Daoy (cell line): ENCODE measurements at places on chromosomes 12 and 14. TPM values are rescaled to one million over a fixed set of nuclear protein-coding genes. Genes with fewer than 3 reads are reported as not detected.

ITGA7 gene
- total RNA-seq = 2.4 and 3.4 TPM in 2 replicates

EPS8 gene
- 21.1 and 31.6 TPM in 2 replicates for total RNA-seq

CCDC63 gene
- not detected in 2 replicates for total RNA-seq

KLRB1 gene
- not detected in 2 replicates for total RNA-seq

SLCO1B1 gene
- total RNA-seq = not detected in 2 replicates

IKZF4 gene
- total RNA-seq = 0.12 and 0.40 TPM in 2 replicates

POTEM gene
- total RNA-seq = 0.51 and 0.57 TPM in 2 replicates

DNA sequence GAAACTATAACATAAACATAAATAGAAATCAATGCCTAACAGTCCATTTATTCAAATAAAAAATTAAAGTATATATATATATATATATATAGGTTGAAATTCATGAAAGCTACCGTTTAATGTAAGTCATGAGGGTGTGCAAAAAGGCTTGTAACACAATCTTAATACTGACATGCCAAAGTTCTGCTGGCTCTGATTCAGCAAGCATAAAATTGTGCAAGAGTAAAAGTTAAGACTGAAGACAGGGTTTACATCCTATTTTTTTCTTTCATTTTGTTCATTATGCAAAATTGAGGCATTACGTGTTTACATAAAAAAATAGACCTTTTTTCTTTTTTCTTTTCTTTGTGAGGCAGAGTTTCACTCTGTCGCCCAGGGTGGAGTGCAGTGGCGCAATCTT, 984.2 kb downstream of the FSCB start:
- DNase-seq = no peak

- no peak for DNase-seq
These were observed 53.3 kb downstream of the BDKRB1 start for GRCh38 chr14:96309133-96309895.

DNA sequence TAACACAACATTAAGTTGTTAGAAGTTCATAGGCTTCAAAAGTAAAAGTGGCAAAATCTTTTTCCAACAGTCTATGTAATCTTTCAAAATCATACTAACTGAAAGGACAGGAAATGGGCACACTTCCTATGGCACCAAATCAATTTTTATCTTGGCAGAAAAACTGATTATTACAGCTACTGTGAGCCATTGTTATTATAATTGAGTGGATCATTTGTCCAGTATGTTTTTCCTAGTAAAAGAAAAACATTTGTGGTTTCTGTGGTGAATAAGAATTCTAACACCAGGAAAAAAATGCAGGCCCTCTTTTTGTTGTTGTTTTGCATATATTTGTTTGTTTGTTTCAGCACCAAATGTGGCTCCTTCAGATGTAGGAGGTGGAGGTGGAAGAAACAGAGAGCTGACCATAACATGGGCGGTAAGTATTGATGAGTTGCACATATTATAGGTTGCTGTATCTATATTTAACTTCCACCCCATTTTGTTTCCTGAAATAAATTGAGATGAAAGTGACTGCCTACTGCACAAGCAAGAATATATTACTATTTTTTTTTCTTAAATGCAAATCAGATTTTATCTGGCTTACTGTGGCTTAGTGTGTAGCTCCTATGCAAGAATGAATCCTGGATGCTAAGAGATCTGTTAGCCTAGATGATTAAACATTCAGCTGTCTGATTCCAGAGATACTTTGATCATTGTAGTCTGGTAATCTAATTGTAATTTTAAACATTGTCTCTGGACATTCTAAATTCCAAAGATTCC, 174.1 kb upstream of the PDZRN4 start:
- DNase-seq = no peak

DNA sequence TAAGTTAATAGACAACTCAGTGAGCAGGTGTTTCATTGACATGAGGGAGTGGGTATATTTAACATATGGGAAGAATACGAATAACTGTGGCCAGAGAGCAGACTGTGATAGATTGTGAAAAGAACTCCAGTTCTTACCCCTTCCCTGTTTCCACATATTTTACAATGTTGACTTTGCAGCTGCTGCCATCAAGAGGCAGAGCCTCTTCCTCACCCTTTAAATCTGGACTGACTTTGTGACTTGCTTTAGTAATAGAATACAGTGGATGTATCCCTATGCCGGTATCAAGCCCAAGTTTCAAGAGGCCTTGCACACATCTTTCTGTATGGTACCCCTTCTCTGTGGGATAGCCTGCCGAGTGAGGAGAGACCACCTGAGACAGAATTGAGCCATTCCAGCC, 356.7 kb downstream of the ETNK1 start:
- no peak for DNase-seq

DNA sequence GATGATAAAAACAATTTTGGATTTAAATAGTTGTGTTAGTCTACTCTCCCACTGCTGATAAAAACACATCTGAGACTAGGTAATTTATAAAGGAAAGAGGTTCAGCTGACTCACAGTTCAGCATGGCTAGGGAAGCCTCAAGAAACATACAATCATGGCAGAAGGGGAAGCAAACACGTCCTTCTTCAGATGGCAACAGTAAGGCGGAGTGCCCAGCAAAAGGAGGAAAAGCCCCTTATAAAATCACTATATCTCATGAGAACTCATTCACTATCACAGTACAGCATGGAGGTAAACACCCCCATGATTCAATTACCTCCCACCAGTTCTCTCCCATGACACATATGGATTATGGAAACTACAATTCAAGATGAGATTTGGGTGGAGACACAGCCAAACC, 632.1 kb downstream of the SLC16A7 start:
- DNase-seq = no peak

GRCh38 chr12:64663015-64663414, 52.7 kb downstream of the RASSF3 start:
- no peak for DNase-seq

DNA sequence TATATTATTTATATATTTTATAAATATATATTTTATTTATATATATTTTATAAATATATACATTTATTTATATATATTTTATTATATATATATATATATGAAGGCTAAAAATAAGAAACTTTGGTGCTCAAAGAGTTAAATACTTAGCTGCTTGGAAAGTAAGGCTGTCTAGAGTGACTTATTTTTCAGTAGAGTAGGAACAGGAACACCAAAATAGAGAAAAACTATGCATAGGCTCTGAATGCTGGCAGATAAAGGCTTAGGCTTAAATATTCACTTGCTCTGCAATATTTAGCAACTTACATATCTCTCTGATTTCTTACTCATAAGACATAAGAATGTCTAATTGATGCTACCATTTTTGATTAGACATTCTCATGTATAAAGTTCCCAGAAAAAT, 991.2 kb downstream of the VRK1 start:
- no peak for DNase-seq

DNA sequence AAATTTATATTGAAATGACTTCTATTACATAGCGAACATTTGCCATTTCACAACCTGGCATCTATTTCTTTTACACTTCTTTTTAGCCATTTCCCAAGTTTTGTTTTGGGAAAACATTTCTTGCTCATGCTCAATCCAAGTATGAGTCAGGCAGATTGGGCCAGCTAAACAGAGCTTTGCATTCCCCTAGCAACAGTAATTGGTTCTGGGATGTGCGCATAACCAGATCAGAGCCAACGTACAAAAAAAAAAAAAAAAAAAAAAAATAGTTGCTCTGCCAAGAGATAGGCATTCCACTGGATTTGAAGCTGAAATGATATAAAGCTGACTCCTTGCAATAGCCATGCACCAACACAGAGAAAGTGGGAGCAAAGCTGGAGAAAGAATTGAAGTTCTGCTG, 37.5 kb downstream of the PLCZ1 start:
- no peak for DNase-seq

GRCh38 chr14:82345184-82345583, 811.5 kb upstream of the SEL1L start:
- no peak for DNase-seq
